H1 (cell line): ENCODE measurements at places on chromosomes 2 and 18.

GRCh38 chr2:190379249-190379964 lies 28.7 kb upstream of the MFSD6 start:
- DNase-seq, result no peak

DNA sequence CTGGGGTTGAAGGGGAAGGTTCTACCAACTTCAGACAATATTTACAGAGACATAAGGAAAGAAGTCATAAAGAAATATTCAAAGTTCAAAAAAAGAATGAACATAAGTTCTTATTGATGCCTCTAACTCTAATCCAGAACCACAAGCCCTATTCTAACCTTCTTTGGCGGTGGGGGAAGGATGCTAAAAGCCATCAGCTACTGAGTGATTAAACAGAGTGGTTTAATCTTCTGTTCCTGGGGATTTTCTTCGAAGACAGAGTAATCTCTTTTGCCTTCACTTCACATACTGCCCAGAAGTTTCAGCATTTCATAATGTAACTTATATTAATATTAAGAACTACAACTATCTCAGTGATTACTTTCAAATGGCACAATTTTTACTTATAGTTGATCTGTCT lies 51.2 kb upstream of the TXNDC2 start:
- DNase-seq, result no peak

DNA sequence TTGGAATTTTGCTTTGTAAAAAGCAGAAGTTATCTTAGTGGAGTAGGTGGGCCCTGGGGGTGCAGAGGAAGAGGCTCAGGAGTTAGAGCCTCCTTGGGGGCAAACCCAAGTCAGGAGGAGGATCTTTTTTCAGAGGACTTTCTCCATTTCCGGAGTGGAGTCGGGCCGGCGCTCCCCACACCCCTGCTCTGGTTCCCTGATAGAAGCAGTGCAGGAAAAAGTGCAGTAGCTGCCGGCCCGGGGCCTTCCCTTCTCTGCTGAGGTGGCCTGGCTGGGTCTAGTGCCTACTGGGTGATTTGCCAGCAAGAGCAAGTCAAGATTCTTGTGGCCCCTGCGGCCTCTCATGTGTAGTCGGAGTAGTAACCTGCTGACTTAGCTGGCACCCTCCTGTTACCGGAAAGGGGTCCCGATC lies 124.2 kb upstream of the HS6ST1 start:
- peak; percentile 53 for DNase-seq

DNA sequence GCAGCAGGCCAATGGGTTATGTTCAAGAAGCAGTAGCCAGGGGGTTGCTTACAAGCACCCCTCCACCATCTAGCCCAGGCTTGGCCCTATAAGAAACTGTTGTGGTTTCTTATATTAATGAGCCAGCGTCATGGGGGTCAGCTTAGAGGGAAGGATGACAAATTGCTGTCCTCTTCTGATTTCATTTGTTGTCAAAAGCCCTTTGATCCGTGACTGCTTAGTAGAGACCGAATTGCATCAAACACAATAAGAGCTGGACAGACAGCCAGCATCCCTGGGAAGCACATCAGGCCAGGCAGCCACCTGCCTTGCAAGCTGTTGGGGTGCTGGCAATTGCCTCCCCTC lies 206.6 kb upstream of the SETBP1 start:
- no peak for DNase-seq

DNA sequence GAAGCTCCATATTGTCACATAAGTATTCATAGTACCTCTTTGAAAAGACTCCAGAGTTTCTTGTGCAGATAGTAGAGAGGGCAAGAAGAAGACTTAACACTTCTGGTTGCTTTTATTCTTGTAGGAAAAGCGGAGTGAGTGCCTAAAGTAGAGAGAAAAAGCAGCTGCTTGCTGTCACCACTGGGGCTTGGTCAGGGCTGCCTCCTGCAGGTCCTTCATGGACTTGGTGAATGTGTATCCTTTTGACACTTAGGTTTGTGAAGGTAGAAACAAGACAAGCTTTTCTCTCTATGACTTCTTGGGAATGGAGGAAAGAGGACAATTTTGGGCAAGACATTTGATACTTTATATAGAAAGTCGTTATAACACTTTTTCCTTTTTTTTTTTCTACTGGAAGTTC lies 312.8 kb upstream of the FANCL start:
- no peak for DNase-seq

- no peak for DNase-seq
Observed at GRCh38 chr2:147182260-147182659, 662.6 kb upstream of the ACVR2A start.

DNA sequence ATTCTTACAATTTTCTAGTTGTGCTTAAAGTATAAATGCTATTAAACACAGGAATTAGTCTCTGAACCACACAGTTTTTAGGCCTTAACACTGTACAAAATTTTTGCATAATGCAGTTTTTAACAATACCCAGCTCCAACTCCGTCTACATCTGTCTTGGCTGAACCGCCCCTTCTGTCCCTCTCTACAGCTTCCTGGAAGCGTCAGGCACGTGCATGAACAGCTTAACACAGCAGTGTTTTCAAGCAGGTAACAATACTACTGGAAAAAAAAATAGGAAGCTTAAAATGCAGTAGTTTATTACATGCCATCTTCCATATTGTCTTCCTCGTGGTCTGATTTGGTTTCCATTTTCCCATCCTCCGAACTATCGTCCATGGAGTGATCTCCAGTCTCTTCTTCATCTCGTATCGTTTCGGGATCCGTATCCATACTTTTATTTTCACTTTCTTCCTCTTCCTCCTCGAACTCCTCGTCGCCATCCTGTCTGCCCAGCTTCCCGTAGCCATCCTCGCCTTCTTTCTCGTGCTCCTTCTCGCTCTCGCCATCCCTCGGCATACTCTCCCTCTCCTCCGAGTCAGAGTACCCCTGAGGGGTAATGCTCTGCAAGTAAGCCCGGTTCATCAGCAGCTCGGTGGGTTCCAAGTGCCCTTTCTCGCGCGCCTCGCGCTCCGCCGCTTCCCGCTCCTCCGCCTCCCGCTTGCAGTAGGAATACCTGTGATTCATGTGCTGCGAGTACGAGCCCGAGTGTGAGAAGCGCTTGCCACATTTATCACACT lies 130.6 kb downstream of the ZEB2 start:
- DNase-seq, result peak; percentile 70

- DNase-seq, result no peak
Observed at GRCh38 chr18:32613821-32614220, 143.1 kb upstream of the GAREM1 start.

- no peak for DNase-seq
Observed at GRCh38 chr2:127407661-127408003, 10.6 kb upstream of the PROC start.

DNA sequence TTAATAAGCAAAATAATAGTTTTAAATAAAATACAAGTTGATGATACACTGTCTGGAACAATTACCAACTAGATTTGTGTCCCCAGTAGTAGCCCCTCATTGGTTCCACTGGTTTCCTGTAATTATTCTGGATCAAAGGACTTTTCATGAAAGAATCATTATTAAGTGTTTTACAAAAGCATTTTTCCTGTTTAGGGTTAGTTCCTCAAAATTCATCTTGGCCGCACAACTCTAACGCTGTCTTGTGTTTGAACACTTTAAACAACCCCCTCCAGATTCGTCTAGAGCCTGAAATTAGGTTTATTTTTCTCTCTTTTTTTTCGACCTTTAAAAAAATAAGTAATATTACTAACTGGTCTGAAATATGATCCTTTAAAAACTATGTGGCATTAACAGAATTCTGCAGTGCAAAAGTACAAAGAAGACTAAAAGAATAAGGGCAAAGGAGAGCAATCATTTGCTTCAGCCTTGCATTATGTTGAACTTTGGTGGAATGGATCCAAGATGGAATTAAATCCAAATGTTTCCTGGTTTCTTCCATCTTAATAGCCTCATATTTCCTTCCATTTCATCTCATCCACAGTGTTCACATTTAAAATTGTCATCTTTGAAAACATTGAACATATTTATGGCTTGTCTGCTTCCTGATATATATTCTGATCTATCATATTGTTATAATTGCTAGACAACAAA lies 678.4 kb downstream of the IRS1 start:
- DNase-seq, result no peak

- no peak for DNase-seq
Observed at GRCh38 chr2:237667893-237668292, 40.5 kb downstream of the LRRFIP1 start.

DNA sequence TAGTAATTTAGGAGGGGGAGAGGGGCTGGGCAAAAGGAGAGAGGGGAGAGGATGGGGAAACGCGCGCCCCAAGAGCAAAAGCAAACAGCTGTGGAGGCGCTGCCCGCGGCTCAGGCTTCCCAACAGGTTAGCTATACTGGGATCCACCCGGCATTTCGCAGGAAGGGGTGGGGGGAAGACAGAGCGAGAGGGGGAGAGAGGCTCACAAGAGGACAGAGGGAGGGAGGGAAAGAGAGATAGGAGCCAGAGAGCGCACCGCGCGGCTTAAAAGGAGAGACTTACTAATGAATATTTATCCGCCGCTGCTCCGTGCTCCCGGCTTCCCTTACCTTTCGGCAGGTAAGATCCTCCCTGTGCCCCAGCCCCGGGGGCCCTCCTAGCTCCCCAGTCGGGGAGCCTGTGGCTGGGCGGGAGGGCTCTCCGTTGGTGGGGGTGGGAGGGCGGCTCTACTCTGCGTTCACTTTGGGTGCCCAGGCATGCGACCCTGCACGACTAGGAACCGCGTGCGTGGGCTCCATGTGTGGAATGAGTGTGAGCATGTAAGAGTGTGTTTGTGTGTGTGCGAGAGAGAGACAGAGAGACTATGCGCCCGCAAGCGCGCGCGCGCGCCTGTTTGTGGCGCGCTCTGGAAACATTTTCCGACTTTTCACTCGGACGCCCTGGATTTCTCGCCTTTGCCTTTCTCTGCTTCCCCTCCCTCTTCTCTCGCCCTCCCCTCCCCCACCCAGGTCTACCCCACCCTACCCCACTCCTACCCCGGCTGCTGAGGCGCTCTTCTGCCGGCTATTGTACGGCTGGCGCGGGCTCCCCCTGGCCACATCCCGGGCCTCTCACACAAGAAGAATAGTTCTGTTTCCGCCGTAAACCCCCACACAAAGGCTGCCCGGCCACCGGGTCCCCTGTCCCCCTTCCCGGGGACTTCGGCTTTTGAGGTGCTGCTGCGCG lies 7.2 kb upstream of the SIX3 start:
- no peak for DNase-seq

GRCh38 chr18:48950536-48951447 lies at the start of gene SMAD7:
Gene SMAD7, minus strand, starts transcription at chr18:48950965. Its CDS starts 541 bp downstream, at chr18:48950424.
- no peak for DNase-seq

- no peak for DNase-seq
Observed at GRCh38 chr2:158255257-158255656, 153.6 kb downstream of the UPP2 start.

- no peak for DNase-seq
Observed at GRCh38 chr2:174802459-174802858, 38.2 kb upstream of the CHRNA1 start.

DNA sequence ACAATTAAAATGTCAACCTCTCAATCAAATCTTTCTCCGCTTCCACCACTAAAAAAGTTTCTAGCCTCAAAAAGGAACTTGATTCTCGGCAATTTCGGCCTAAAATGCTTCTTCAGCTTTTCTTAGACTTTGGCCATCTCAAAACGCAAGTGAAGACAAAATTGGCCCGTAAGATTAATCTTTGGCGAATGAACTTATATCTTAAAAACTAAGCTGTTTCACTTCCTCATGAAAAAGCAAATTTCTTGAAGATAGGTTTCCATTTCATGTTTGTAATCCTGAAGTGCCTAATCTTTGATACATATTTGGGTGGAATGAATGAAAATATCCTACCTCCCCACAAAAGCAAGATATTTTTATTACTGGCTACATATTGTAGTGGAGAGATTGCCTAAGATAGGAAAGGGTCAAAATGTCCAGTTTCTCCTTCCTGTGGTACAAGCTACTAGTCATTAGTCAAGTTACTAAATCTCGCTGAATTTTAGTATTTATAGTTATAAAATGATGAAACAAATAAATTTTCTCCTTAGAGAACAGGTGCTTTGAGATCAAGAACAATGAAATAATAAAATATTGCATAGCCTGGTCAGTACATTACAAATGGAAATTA lies 85.4 kb upstream of the ZEB2 start:
- no peak for DNase-seq

GRCh38 chr2:150097901-150098531 lies 389.5 kb downstream of the RND3 start:
- no peak for DNase-seq

GRCh38 chr2:120206022-120206581 lies 17.1 kb downstream of the TMEM185B start:
- no peak for DNase-seq

DNA sequence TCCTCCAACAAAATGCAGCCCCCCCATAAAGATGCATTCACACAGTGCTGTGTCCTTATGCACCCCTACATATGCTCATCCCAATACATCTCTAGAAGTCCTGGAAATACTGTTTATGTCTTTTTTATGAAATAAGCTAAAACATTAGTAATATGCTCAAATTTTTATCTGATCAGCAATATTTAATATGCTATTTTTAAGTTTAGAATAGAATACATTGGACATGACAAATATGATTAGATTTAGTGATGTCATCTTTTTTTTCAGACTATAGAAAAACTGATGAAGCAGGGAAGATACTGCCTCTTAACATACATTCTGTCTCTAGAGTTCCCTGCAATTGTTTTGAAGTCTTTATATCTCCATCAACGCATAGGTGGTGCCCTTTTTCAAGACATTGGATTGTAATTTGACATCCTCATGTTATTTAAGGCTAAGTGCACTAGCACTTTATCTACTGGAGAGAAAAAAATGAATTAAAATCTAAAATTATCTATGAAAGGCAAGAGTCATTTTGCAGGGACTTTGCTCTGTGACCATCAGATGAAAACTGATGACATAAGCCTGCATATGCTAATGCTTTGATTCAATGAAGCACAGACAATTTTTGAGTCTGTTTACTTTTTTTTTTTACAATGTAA lies 395.3 kb downstream of the LPIN1 start:
- no peak for DNase-seq

- DNase-seq, result no peak
Observed at GRCh38 chr2:99900556-99900955, 241.8 kb downstream of the AFF3 start.

DNA sequence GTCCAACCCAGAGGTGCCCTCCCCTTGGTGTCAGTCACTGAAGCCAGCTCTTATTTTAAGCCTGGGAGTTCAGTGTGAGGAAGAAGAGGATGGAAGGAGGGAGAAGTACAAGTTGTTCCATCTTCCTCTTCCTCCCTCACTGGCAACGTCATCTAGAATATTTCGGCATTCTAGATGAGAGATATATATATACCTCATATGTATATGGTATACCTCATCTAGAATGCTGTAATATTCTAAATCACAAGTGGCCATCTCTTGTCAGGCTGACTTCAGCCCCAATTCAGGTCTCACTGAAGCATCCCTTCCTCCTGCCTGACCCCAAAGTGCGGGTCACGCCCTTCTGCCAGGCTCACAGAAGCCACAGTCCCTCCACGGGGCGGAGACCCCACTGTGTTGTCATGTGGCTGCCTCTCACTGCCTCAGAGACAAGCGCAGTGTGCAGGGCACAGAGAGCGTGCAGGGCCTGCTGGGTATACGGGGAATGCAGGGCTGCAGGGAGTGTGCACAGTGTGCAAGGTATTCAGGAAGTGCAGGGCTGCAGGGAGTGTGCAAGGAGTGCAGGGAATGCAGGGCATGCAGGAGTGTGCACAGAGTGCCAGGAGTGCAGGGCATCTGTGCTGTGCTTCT lies 32.8 kb upstream of the B3GNT7 start:
- no peak for DNase-seq
